Activated CD4-positive, CD25-positive, alpha-beta regulatory T cell treated with anti-CD3 and anti-CD28 coated beads, Interleukin-2, amount 50 U/mL, for 16 hours (primary cell): ENCODE measurements at places on chromosomes 1 and 21.

DNA sequence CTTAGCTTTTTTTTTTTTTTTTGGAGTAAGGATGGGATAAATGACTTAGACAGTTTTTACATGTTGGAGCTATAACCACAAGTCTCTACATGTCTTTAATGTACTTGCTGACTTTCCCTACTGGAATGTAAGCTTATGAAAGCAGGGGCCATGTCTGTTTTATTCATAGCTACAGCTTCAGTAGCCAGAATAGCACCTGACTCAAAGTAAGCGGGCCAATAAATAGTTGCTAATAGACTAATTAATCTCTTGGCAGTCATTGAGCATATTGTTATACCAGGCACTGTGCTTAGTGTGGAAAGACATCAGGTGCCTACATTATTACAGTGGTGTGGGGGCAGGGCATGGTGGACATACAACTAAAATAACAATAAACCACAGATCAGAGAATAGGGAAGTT, 84.4 kb upstream of the HOOK1 start:
- DNase-seq: no peak

GRCh38 chr1:48853006-48853405, 76.3 kb upstream of the BEND5 start:
- DNase-seq: no peak

GRCh38 chr21:44304877-44305293, 5.0 kb downstream of the PFKL start:
- DNase-seq: no peak

GRCh38 chr1:36559061-36559460, 76.3 kb upstream of the CSF3R start:
- no peak for DNase-seq
